ENCODE measurements at places on chromosomes 11 and 22.
A peak's percentile ranks its signal among the peaks of the same experiment; 100 is the strongest.

DNA sequence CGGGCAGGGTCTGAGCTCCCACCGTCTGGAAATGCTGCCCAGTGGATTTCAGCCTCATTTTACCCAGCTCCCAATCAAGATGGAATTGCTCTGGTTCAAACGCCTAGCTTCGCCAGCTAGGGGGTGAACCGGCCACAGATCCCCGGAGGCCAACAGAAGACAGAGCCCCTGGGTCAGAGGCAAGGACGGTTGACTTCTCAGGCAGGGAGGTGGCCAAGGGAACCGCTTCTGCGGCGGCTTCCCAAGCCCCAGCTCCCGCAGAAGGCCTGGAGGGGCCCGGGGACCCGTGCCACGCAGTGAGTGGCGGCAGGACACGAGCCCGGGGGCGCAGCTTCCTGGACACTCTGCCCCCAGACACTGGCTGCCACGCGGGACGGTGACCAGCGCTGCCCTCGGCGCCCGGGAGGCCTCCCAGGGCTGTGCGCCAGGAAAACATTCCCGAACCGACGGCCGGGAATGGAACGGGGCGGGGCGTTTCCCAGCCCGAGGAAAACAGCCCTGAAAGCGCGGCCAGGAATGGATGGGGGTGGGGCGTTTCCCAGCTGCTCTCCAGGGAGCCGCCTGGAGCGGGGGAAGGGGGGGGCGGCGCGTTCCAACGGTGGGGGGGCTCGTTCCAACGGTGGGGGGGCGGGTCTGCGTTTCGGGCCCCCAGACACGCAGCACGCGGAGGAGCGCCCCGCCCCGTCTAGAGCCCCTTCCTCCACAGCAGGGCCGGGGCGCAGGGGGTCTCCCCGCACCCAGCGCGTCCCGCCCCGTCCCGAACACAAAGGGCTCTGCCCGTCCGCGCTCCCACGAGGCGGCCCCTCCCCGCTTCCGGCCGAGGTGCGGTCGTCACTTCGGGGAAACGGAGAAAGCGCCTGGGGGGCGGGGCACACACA lies 13.5 kb upstream of the B4GALNT4 start:
- DNase-seq: peak; percentile 64

DNA sequence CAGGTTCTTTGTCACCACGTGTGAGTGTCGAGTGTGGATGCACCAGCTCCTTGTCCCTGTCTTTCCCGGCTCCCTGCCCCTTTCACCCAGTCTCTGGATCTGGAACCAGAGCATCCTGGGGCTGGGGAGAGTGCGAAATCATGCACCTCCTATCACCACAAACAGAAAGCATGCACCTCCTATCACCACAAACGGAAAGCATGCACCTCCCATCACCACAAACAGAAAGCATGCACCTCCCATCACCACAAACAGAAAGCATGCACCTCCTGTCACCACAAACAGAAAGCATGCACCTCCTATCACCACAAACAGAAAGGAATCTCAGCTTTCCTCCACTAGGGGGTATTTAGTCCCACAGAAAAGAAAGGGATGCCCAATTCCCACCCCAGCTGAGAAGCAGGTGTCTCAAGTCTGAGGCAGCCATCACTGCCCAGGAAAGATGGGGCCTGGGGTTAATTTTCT lies 5.9 kb upstream of the GLB1L3 start:
- no peak for DNase-seq

- DNase-seq: no peak
These were observed 10.0 kb downstream of the MED15 start for GRCh38 chr22:20517422-20517821.

GRCh38 chr11:32232516-32232915 lies 141.6 kb downstream of the RCN1 start:
- DNase-seq: no peak

DNA sequence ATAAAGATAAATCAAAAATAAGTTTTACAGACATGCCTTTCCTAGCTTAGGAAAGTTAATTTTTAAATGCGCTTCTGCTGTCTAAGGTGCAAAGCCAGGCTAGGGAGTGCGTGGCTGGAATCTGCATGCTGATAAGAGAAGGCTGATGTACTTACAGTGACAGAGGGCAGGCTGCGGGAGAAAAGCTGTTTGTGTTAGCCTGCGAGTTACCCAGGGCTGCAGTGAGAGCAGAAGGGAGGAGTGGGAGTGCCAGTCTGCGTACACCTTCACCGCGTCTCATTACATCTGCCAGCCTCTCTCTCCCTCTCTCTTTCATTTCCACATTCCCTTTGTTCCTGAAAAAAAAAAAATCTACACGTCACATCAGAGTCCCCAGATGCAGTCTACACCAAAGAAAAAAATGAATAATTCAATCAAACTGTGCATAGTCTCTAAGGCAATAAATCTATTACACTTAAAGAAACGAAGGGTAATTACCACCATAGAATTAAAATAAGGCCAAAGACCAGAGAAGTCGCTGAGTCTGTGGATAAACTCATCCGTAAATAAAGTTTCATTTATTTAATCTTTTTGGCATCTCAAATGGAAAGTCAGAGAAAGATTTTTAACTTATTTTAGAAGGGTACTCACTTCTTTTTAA lies 126.4 kb upstream of the C11orf58 start:
- no peak for DNase-seq

- DNase-seq: no peak
These were observed 411.6 kb downstream of the TBC1D22A start for GRCh38 chr22:47174096-47174495.

GRCh38 chr11:109309153-109309552 lies 112.8 kb upstream of the C11orf87 start:
- no peak for DNase-seq

GRCh38 chr11:121965330-121965729 lies 150.7 kb downstream of the BLID start:
- DNase-seq: no peak

- no peak for DNase-seq
These were observed 20.4 kb downstream of the ALKBH8 start for GRCh38 chr11:107545101-107545514.

- peak; percentile 66 for DNase-seq
These were observed 11.9 kb downstream of the KLHL35 start for GRCh38 chr11:75421035-75421602.

GRCh38 chr11:133366147-133366546 lies 166.2 kb downstream of the OPCML start:
- no peak for DNase-seq

- no peak for DNase-seq
These were observed 17.9 kb downstream of the LINC01488 start for GRCh38 chr11:69499186-69499917.
